ENCODE measurements at places on chromosomes 7 and 10.

DNA sequence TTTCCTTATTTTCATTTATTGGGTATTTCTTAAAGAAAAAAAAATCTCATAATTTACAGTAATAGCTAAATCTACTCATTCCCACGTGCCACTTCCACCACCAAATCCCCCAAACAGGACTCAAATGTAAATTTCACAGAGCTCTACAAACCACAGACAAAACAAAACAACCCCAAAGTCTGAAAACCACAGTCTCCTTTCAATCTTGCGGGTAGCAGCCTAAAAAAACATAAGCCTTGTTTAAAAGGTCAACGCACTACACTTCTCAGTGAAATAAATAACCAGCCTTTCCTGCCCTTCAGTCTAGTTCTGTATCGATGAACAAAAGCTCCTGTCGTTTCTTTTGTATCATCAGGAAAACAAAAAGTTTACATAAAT lies 121.8 kb upstream of the AFAP1L2 start:
- peak; percentile 61 for DNase-seq

DNA sequence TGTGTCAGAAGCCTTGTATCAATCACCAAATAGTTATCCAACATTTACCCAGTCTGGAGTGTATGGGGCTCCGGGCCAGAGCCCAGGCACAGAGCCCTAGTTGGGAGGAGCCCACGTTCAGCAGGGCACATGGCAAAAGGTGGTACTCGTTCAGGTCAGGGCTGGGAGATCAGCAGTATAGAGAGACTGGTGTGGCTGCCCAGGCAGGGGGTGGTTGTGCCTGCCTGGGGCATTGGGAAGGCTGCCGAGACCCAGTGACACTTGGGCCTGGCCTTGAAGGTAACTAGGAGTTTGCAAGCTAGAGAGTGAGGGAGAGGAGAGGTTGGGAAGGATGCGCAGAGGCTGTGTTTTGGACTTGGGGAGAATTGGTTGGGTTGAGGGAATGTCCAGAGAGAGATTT lies 48.9 kb upstream of the IGFBP3 start:
- DNase-seq, result no peak

GRCh38 chr10:128802062-128802461 lies 665.0 kb upstream of the MGMT start:
- DNase-seq, result no peak

GRCh38 chr10:119090968-119091367 lies 10.4 kb upstream of the EIF3A start:
- DNase-seq, result no peak

DNA sequence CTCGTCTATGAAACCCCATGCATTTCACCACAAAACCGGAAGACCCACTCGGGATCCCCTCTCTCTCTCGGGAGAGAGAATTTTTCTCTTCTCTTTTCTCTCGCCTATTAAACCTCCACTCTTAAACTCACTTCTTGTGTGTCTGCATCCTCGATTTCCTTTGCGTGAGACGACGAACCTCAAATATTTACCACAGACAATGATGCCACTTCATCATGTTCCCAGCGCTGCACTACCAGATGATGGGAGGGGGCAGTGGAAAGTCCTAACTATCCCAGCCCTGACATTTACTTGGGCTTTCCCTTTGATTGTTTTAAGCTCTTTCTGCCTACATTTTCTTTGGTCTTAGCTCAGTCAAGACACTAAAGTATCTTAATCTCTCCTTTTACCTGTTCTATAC lies 906.7 kb downstream of the GRID1 start:
- no peak for DNase-seq

GRCh38 chr10:61125560-61126170 lies 181.7 kb upstream of the RHOBTB1 start:
- no peak for DNase-seq

DNA sequence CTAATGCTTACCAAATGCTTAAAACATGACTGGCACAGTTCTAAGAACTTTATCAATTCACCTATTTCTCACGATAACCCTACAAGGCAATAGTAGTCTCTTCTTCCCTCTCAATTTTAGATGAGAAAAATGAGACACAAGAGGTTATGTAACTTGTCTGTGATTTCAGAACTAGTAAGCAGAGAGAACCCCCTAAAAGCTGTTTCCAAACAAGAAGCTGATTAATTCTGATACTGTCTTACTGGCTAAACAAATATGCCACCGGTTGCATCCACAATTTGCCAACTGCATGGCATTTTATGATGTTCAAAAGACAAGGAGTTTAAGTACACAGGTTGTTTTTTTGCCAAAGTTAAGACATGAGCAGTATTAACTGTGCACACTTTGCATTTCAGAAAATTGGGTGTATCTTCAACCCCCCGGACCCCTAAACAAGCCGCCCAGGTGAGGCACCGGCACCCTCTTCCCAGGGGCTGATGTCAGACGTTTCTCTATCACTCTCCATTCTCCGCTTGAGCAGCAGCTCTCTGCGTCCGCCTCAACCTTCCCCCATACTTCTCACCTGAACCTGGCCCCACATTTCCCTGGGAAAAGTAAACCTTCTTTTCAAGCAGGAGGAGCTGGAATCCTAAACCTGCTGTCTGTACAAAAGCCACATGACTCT lies 21.7 kb downstream of the RSU1 start:
- DNase-seq, result no peak

GRCh38 chr7:115293628-115294240 lies 371.8 kb downstream of the MDFIC start:
- no peak for DNase-seq

- DNase-seq, result no peak
These were observed 9.9 kb downstream of the VIM start for GRCh38 chr10:17237915-17238444.

GRCh38 chr7:77550586-77550985 lies 13.5 kb downstream of the PTPN12 start:
- DNase-seq, result no peak

DNA sequence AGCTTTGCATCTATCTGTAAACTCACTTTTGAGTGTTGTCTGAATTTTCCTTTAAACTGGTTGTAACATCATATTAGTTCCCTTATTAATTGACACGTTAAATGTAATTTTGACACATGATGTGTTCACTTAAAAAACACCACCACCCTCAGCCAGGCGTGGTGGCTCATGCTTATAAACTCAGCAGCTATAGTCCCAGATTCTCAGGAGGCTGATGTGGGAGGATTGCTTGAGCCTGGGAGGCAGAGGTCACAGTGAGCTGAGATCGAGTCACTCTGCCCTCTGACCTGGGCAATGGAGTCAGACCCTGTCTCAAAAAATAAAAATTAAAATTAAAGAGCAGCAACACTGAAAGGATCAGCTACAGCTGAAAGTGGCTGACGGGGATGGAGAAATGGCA lies 60.0 kb upstream of the CYTH3 start:
- DNase-seq, result no peak
